ENCODE measurements at places on chromosomes 16 and 17. TPM values are rescaled to one million over a fixed set of nuclear protein-coding genes. Genes with fewer than 3 reads are reported as not detected.

The RUSF1 gene
- 12.6 TPM for polyA plus RNA-seq

The TMEM235 gene
- polyA plus RNA-seq = not detected

The KRTAP1-5 gene
- not detected for polyA plus RNA-seq

The CACNG3 gene
- polyA plus RNA-seq = not detected

The PDK2 gene
- 43.9 TPM for polyA plus RNA-seq

The APOH gene
- polyA plus RNA-seq = 0.20 TPM

The TMEM220 gene
- polyA plus RNA-seq = 22.7 TPM

The PARD6A gene
- polyA plus RNA-seq = 8.3 TPM

The HOXB4 gene
- 2.7 TPM for polyA plus RNA-seq
